ENCODE measurements at places on chromosomes 16 and 17.

- DNase-seq = no peak
Observed at GRCh38 chr17:48871551-48872351, 20.8 kb upstream of the ATP5MC1 start.

- DNase-seq = no peak
Observed at GRCh38 chr17:41736983-41737679, 2.7 kb upstream of the HAP1 start.

- DNase-seq = no peak
Observed at GRCh38 chr16:68665501-68665900, 20.4 kb downstream of the CDH3 start.

GRCh38 chr16:69476920-69477443 is 52.6 kb downstream of the CYB5B start:
- DNase-seq = no peak

DNA sequence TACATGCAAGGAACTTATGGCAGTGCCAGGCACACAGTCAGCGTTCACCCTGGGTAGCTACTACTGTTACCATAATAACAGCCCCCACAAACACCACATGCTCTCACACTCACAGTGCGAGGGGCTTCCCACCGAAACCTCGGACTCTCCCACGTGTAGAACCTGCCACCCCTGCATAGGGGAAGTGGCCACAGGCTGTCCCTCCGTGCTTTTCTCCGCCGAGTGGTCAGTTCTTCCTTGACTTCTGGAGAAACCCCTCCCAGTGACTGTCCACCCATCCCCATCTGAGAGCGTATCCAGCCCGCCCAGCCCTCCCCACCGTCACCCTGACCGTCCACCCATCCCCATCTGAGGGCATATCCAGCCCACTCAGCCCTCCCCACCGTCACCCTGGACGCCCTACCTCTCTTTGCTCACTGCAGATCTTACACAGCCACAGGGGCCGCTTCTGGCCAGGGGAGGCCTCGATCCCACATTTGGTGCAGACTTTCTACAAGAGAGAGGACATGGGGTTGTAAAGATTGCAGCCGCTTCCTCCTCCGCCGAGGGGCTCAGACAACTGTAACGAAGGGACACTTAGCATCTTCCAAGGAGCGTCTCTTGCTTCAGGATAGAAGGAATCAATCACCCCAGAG is 71.1 kb downstream of the RPH3AL start:
- DNase-seq = no peak

GRCh38 chr16:1592446-1592845 is 19.4 kb downstream of the IFT140 start:
- DNase-seq = no peak

DNA sequence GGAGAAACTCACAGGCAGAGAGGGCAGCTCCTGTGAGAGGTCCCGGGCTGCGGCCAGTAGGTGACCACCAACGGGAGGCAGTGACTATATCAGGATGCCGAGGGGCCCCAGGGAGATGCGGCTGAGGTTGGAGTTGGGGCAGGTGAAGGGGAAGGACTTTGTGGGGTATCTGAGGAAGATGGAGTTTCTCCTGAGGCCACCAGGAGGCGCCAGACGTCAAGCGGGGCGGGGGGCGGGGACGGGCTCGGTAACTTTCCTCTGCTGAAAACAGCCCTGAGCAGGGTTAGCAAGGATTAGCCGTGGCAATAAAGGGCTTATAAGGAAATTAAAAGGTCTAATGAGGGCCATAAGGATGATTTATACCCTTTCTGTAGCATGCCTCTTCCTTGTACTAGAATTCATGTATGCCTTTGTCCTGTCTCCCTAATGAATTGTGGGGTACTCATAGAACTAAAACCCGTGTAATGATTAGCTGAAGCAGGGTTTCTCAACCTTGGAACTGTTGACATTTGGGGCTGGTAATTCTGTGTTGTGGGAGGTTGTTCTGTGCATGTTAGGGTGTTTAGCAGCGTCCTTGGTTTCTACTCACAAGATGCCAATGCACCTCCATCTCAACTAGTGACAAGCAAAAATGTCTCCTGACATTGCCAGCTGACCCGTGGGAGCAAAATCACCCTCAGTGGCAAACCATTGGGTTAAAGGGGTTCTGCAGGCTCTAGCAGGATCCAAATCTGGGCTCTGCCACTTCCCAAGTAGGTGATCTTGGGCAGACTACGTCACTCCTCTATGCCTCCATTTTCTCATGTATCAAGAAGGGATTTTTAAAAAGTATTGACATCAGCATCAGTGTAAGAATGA is 74.8 kb upstream of the GRIN2A start:
- peak; percentile 57 for DNase-seq
